ENCODE measurements at places on chromosomes 1 and 21.

DNA sequence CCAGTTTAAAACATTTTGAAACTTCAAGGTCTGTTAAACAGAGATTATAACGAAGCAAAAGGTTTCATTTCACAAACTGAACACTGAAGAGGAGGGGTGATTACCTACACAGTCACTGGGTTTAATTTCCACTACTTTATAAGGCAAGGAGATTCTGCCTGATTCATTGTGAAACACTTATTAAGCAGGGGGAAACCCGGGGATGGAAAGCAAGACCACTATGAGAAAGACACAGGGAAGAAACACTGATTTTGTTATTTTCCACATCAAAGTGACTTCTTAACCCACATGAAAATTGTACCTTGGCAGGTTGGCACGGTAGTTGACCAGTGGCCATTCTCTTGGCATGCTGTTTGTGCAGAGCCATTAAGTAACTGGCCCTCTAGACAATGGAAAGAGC, 8.1 kb upstream of the F5 start:
- no peak for DNase-seq

DNA sequence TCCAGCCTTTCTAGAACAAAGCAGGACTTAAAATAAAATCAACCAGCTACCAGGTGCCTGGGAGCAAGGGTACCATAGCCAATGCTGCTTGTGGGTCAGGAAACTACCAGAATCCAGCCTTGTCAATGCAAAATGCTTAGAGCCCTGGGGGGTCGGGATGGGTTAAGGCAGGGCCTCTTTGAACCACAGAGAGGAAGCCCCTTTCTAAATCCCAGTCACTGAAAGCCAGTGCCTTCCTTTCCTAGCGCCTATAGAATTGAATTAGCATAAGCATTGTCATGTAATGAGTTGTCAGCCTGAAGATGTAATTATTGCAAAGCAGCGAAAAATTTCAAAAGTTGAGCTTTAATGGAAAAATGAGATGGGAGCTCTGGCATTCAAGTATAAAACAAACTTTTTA, 176.6 kb upstream of the DAB1 start:
- DNase-seq: no peak

GRCh38 chr21:28334407-28334806, 658.3 kb downstream of the LTN1 start:
- no peak for DNase-seq

DNA sequence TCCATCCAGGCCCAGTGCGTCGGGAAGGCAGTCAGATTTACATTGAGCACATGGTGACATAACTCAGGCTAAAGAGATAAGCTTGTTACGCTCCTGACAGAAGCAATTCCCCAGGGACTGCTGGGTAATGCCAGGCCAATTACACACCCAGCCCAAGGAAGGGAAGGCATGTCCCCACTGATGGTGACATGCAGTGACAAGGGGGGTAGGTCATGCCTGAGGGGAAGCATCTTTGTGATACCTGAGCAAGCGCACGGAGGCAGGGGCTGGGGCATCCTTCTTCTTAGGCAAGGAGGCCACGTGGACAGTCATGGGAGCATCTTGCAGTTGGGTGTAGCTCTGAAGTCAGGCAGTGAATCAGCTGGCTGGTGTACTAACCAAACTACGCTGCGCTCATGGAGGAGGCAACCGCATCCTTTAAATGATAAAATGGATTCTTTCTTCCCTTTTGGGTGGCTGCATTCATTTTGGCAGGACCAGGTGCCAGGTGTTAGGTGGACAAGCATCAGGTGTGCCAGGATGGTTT, 39.6 kb upstream of the GRIK3 start:
- no peak for DNase-seq

DNA sequence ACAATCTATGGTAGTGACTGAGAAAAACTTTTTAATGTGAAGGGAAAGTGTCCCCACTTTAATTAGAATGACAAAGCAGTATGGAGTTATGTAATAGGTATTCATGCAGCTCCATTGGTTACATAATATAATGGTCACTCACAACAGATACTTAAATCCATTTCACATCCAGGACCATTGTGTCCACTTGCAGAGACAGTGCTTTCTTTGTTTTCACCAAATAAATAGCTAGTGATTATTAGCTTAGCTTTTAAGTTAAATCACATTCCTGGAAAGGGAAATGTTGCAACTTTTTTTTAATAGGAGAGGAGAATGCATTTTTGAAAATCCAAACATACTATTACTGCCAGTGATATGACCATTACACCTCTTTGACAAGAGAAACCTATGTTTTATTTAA, 22.9 kb downstream of the RGL1 start:
- no peak for DNase-seq
